ENCODE measurements at places on chromosomes 2 and 18. TPM values are rescaled to one million over a fixed set of nuclear protein-coding genes. Genes with fewer than 3 reads are reported as not detected.
A peak's percentile ranks its signal among the peaks of the same experiment; 100 is the strongest.

- H3K27me3 ChIP-seq, result peaks cover 83% of the 10 kb centered on the region
- H3K4me3 ChIP-seq, result peak overlapping the region; percentile 88
- peak; percentile 76 for DNase-seq
- H3K36me3 ChIP-seq, result peaks cover 16% of the 10 kb centered on the region
- peaks cover 73% of the 10 kb centered on the region for H3K4me1 ChIP-seq
- peak overlapping the region; percentile 89 for H3K27ac ChIP-seq
Measured at GRCh38 chr2:96869281-96869821, 529 bp downstream of the SEMA4C start.

- peaks cover 4% of the 10 kb centered on the region for H3K4me1 ChIP-seq
- no peaks in the 10 kb centered on the region for H3K36me3 ChIP-seq
- H3K4me3 ChIP-seq, result no peak overlapping the region
- H3K27me3 ChIP-seq, result no peaks in the 10 kb centered on the region
- H3K27ac ChIP-seq, result no peak overlapping the region
- no peak for DNase-seq
Measured at GRCh38 chr2:23615216-23616020, 230.4 kb downstream of the KLHL29 start.

- H3K4me3 ChIP-seq, result no peak overlapping the region
- peaks cover 17% of the 10 kb centered on the region for H3K4me1 ChIP-seq
- no peaks in the 10 kb centered on the region for H3K27me3 ChIP-seq
- no peak for DNase-seq
- peak overlapping the region; percentile 33 for H3K27ac ChIP-seq
Measured at GRCh38 chr2:6940820-6941219, 23.6 kb downstream of the RNF144A start.

DNA sequence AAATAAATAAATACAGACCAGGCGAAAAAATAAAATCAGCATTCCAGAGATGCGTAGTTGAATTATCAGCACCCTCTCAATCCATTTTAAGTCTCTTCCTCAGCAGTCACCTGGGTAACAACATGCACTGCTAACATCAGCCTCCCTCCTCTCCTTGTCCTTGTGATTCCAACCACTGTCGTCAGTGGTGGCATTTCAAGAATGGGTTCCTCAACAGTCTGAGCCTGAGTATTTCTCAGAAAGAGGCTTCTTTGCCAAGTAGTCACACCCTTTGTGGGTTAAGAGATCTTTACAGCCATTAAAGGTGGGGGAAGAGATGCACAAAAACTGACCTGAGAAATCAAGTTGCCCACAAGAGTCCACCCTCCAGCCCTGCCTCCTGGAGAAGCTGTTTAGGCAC is 39.0 kb downstream of the NOL10 start:
- H3K4me1 ChIP-seq, result no peaks in the 10 kb centered on the region
- DNase-seq, result no peak

GRCh38 chr18:28855524-28855923 is 678.6 kb upstream of the CDH2 start:
- H3K4me3 ChIP-seq, result no peak overlapping the region
- H3K27me3 ChIP-seq, result no peaks in the 10 kb centered on the region
- no peaks in the 10 kb centered on the region for H3K4me1 ChIP-seq
- no peak overlapping the region for H3K27ac ChIP-seq

GRCh38 chr18:36381075-36381474 is 83.6 kb downstream of the FHOD3 start:
- no peak for DNase-seq
- H3K27ac ChIP-seq, result no peak overlapping the region
- H3K4me1 ChIP-seq, result no peaks in the 10 kb centered on the region
- H3K36me3 ChIP-seq, result no peaks in the 10 kb centered on the region

- no peak for DNase-seq
- H3K27ac ChIP-seq, result no peak overlapping the region
- no peaks in the 10 kb centered on the region for H3K27me3 ChIP-seq
- H3K36me3 ChIP-seq, result no peaks in the 10 kb centered on the region
Measured at GRCh38 chr18:35572644-35573043, 8.9 kb upstream of the GALNT1 start.

GRCh38 chr2:235505181-235505741 is 11.4 kb downstream of the AGAP1 start:
- H3K4me3 ChIP-seq, result no peak overlapping the region
- no peaks in the 10 kb centered on the region for H3K36me3 ChIP-seq
- DNase-seq, result no peak

DNA sequence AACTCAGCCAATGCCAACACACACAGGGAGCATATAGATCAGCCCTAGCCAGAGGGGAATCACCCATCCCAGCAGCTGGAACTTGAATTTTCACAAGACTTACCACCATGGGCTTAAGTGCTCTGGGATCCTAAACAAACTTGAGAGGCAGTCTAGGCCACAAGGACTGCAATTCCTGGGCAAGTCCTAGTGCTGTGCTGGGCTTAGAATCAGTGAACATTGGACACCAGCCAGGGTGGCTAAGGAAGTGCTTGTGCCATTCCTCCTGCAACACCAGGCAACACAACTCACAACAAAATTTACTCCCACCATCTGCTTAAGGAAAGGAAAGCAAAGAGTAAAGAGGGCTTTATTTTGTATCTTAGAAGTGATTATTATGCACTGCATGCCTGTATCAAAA is 38.9 kb downstream of the SRD5A2 start:
- no peaks in the 10 kb centered on the region for H3K27me3 ChIP-seq
- no peaks in the 10 kb centered on the region for H3K36me3 ChIP-seq
- no peak overlapping the region for H3K27ac ChIP-seq
- DNase-seq, result no peak

Gene ZSWIM2
- not detected for total RNA-seq
